ENCODE measurements at places on chromosomes 3 and 15. TPM values are rescaled to one million over a fixed set of nuclear protein-coding genes. Genes with fewer than 3 reads are reported as not detected.

Gene SLC9A9
- total RNA-seq, result 11.9 TPM

Gene ROPN1
- not detected for total RNA-seq

Gene SI
- total RNA-seq, result not detected

Gene KIF7
- total RNA-seq, result 1.4 TPM

Gene ZNF592
- total RNA-seq, result 23.7 TPM

Gene SPATA12
- total RNA-seq, result not detected
